Large intestine (tissue), 12 donors: ENCODE measurements at places on chromosomes 5 and 9. TPM values are rescaled to one million over a fixed set of nuclear protein-coding genes. Genes with fewer than 3 reads are reported as not detected.

- no peak for DNase-seq
- H3K27ac ChIP-seq, result no peak overlapping the region
- H3K4me3 ChIP-seq, result no peak overlapping the region
- H3K36me3 ChIP-seq, result no peaks in the 10 kb centered on the region
These were observed 134.6 kb upstream of the VLDLR start for GRCh38 chr9:2486988-2487387.

DNA sequence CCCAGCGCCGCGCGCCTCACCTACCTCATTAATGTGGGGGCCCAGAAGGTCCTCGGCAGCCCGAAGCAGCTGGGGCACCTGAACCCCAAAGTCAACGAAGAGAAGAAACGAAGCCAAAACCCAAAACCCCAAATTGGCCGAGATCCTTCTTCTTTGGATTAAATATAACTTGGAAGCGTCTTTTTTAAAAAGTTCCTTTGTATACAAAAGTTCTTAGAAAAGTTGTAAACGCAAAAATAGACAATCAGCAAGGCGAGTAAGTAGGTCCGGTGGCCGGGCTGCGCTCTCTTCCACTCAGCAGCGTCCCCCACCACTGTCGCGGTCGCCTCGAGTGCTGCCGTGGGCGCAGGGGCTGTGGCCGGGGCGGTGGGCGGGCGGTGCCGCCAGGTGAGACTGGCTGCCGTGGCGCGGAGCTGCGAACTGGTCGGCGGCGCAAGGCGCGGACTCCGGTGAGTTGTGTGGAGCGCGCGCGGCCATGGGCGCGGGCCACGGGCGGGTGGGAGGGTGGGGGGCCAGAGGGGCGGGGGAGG lies 360 bp downstream of the KLF4 start:
- H3K4me1 ChIP-seq, result peaks cover 30% of the 10 kb centered on the region
- DNase-seq, result peak; percentile 78
- peak overlapping the region; percentile 72 for H3K27ac ChIP-seq
- H3K27me3 ChIP-seq, result peaks cover 41% of the 10 kb centered on the region

The SPAAR gene
- 0.84 TPM for polyA plus RNA-seq

The C5orf58 gene
- 1.0 TPM for polyA plus RNA-seq

The NUDT12 gene
- polyA plus RNA-seq, result 26.0 TPM

The PTGDS gene
- 4.6 TPM for polyA plus RNA-seq

The CEL gene
- 268 TPM for polyA plus RNA-seq

- DNase-seq, result no peak
- no peaks in the 10 kb centered on the region for H3K36me3 ChIP-seq
- peaks cover 4% of the 10 kb centered on the region for H3K4me1 ChIP-seq
- H3K27ac ChIP-seq, result no peak overlapping the region
These were observed 45.7 kb upstream of the PPARGC1B start for GRCh38 chr5:149684371-149684770.

DNA sequence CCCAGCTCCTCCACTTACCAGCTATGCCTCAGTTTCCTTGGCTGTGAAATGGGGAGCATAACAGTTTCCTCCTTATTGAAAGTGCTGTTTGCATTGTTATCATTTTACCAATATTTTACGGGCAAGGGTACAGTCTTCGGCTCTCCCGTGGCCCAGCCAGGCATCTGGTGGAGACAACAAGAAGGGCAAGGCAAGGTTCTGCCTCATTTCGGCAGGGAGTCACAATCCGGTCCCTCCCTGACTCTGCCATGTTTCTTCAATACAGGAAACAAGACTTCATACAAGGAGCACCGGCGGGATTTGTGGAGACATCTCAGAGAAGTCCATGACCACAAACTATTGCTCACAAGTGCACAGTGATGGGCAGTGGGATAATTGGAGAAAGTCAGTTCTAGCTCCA lies 174.0 kb downstream of the FGF18 start:
- peaks cover 11% of the 10 kb centered on the region for H3K27me3 ChIP-seq
- H3K4me1 ChIP-seq, result no peaks in the 10 kb centered on the region
- no peak for DNase-seq
- H3K27ac ChIP-seq, result no peak overlapping the region

The PCYOX1L gene
- 48.7 TPM for polyA plus RNA-seq

- no peak overlapping the region for H3K4me3 ChIP-seq
- DNase-seq, result no peak
- H3K36me3 ChIP-seq, result no peaks in the 10 kb centered on the region
- no peak overlapping the region for H3K27ac ChIP-seq
- H3K27me3 ChIP-seq, result peaks cover 18% of the 10 kb centered on the region
These were observed 32.1 kb downstream of the KCTD16 start for GRCh38 chr5:144202726-144203125.

- no peak overlapping the region for H3K27ac ChIP-seq
- H3K36me3 ChIP-seq, result peaks cover 23% of the 10 kb centered on the region
- no peak for DNase-seq
- H3K27me3 ChIP-seq, result no peaks in the 10 kb centered on the region
These were observed 23.0 kb downstream of the NREP start for GRCh38 chr5:111734013-111734412.

- no peaks in the 10 kb centered on the region for H3K36me3 ChIP-seq
- peaks cover 3% of the 10 kb centered on the region for H3K27me3 ChIP-seq
- H3K4me3 ChIP-seq, result no peak overlapping the region
- no peak for DNase-seq
- no peaks in the 10 kb centered on the region for H3K4me1 ChIP-seq
- H3K27ac ChIP-seq, result no peak overlapping the region
These were observed 7.8 kb upstream of the ANP32B start for GRCh38 chr9:97975376-97975775.

- no peak overlapping the region for H3K4me3 ChIP-seq
- no peaks in the 10 kb centered on the region for H3K27me3 ChIP-seq
- no peak for DNase-seq
- H3K36me3 ChIP-seq, result no peaks in the 10 kb centered on the region
- no peak overlapping the region for H3K27ac ChIP-seq
- H3K4me1 ChIP-seq, result no peaks in the 10 kb centered on the region
These were observed 14.2 kb upstream of the LARP1 start for GRCh38 chr5:154740957-154741356.

- no peak overlapping the region for H3K27ac ChIP-seq
- no peaks in the 10 kb centered on the region for H3K4me1 ChIP-seq
- H3K36me3 ChIP-seq, result no peaks in the 10 kb centered on the region
These were observed 203.4 kb upstream of the SEMA6A start for GRCh38 chr5:116778032-116778431.

GRCh38 chr5:137142346-137142745 lies 356.8 kb downstream of the SPOCK1 start:
- H3K4me1 ChIP-seq, result peaks cover 5% of the 10 kb centered on the region
- no peak overlapping the region for H3K27ac ChIP-seq
- H3K36me3 ChIP-seq, result no peaks in the 10 kb centered on the region
- H3K4me3 ChIP-seq, result no peak overlapping the region
- DNase-seq, result no peak
- peaks cover 2% of the 10 kb centered on the region for H3K27me3 ChIP-seq

DNA sequence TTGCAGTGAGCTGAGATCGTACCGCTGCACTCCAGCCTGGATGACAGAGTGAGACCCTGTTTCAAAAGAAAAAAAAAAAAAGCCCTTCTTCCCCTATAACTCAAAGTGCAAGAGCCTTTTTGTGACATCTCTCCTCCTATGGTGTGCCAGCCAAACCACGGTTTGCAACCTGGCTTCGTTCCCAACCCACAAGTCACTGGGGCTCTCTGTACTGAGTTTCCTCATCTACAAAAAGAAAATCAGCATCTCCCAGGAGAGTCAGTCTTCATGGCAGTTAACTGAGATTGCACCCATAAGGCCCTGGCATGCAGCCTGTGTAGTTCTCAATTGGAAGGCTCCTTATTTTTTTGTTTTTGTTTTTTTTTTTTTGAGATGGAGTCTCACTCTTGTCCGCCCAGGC lies 14.8 kb downstream of the ODF2 start:
- H3K4me1 ChIP-seq, result no peaks in the 10 kb centered on the region
- no peak overlapping the region for H3K4me3 ChIP-seq
- no peaks in the 10 kb centered on the region for H3K27me3 ChIP-seq
- no peak for DNase-seq
- no peak overlapping the region for H3K27ac ChIP-seq

DNA sequence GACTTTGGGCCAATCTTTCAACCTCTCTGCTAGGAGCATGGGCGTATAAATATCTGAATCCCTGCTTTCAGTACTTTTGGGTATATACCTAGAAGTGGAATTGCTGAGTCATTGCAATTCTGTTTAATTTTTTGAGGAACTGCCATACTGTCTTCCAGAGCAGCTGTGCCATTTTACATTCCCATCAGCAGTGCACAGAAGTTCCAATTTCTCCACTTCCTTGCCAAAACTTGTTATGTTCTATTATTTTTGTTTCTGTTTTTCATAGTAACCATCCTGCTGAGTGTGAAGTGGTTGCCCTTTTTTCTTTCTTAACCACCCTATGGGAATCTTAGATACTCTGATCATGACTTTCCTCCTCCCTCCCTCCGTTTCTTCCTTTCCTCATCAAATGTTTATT lies 11.1 kb upstream of the CCIN start:
- H3K36me3 ChIP-seq, result peaks cover 2% of the 10 kb centered on the region
- H3K27me3 ChIP-seq, result no peaks in the 10 kb centered on the region
- no peak overlapping the region for H3K27ac ChIP-seq

DNA sequence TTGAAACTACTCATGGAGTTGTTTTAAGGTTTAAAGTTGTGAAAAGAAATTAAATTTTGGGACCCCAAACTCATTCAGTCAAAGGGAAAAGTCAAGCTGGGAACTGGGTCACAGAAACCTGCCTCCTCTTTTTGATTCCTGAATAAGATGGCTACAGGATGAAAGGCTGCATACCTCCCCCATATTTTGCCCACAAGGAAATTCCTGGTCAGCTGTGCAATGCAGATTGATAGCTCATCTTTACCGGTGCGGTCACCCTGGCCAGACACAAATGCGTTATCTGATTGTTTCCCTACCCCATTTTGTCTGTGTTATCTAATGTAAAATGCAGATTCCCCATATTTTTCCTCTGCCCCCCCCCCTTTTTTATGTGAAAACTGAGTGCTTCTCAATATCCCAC lies 1.3 kb downstream of the HAVCR2 start:
- no peak for DNase-seq
- no peak overlapping the region for H3K4me3 ChIP-seq
- no peak overlapping the region for H3K27ac ChIP-seq
- H3K4me1 ChIP-seq, result no peaks in the 10 kb centered on the region
- no peaks in the 10 kb centered on the region for H3K27me3 ChIP-seq
- no peaks in the 10 kb centered on the region for H3K36me3 ChIP-seq

DNA sequence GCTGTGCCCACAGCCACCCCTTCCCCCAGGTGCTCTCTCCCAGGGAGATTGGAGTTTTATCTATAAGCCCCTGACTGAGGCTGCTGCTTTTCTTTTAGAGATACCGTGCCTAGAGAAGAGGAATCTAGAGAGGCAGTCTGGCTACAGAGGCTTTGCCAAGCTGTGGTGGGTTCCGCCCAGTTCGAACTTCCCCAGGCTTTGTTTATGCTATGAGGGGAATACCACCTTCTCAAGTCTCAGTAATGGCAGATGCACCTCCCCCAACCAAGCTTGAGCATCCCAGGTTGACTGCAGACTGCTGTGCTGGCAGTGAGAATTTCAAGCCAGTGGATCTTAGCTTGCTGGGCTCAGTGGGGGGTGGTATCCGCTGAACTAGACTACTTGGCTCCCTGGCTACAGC lies 157.4 kb downstream of the CAAP1 start:
- H3K27me3 ChIP-seq, result no peaks in the 10 kb centered on the region
- DNase-seq, result no peak
- no peaks in the 10 kb centered on the region for H3K4me1 ChIP-seq
- H3K27ac ChIP-seq, result no peak overlapping the region

- peaks cover 7% of the 10 kb centered on the region for H3K4me1 ChIP-seq
- H3K27ac ChIP-seq, result no peak overlapping the region
- H3K36me3 ChIP-seq, result no peaks in the 10 kb centered on the region
- no peaks in the 10 kb centered on the region for H3K27me3 ChIP-seq
These were observed 16.8 kb upstream of the PCSK5 start for GRCh38 chr9:75873712-75874111.

The PLCXD3 gene
- polyA plus RNA-seq, result 4.9 TPM

- peak; percentile 97 for DNase-seq
- peaks cover 7% of the 10 kb centered on the region for H3K4me1 ChIP-seq
- H3K4me3 ChIP-seq, result peak within 1 kb of the TSS; percentile 80
- no peaks in the 10 kb centered on the region for H3K36me3 ChIP-seq
These were observed at the start of gene TMEM267 for GRCh38 chr5:43483298-43484105. Gene TMEM267, minus strand, starts transcription at chr5:43483865. Its CDS starts 29,896 bp downstream, at chr5:43453969.

DNA sequence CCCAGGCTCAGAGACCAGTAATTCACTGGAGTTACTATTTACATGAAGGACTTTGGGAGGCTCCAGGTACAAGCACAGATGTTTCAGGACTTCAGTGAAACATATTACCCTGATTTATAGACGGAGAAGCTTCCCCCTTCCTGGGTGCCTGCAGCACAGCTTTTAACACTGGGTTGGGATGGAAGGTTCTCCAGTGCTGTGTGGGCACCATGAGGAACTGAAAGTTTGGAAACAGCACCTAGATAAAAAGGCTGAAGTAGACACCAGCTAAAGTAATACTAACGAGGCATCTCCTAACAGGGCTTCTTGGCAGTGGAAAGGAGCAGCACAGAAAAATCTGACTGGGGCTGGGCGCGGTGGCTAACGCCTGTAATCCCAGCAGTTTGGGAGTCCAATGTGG lies 70.7 kb downstream of the GCNT1 start:
- H3K4me3 ChIP-seq, result no peak overlapping the region
- no peaks in the 10 kb centered on the region for H3K27me3 ChIP-seq
- H3K27ac ChIP-seq, result no peak overlapping the region
- no peak for DNase-seq
- H3K4me1 ChIP-seq, result no peaks in the 10 kb centered on the region

The IL7R gene
- 9.9 TPM for polyA plus RNA-seq

DNA sequence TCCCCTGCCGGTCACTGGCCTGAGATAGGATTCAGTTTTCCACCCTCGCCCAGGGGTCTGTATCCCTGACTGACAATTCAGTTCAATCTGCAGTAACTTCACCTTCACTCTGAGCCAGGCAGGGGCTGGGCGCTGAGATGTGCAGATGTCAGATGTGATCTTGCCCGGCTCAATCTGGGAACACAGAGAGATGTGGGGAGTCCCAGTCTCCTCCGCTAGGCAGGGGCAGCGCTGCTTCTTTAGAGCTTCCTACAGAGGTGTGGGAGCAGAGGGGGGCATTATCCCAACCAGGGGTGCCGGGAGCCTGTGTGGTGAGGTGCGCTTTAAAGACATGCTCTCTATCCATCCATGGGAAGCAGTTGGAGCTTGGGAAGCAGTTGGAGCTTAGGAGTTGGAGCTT lies 14.6 kb downstream of the TMOD1 start:
- no peaks in the 10 kb centered on the region for H3K36me3 ChIP-seq
- H3K27me3 ChIP-seq, result peaks cover 4% of the 10 kb centered on the region
- no peaks in the 10 kb centered on the region for H3K4me1 ChIP-seq
- DNase-seq, result no peak
- no peak overlapping the region for H3K27ac ChIP-seq

The SH3PXD2B gene
- polyA plus RNA-seq, result 11.0 TPM

- peak overlapping the region; percentile 54 for H3K27ac ChIP-seq
- no peak for DNase-seq
- H3K4me3 ChIP-seq, result peak overlapping the region; percentile 73
- H3K27me3 ChIP-seq, result no peaks in the 10 kb centered on the region
These were observed 646 bp downstream of the SWI5 start for GRCh38 chr9:128276574-128277270.

GRCh38 chr9:27457445-27457844 lies 66.6 kb upstream of the IFNK start:
- H3K27ac ChIP-seq, result peak overlapping the region; percentile 89
- no peak overlapping the region for H3K4me3 ChIP-seq
- peak; percentile 98 for DNase-seq
- peaks cover 20% of the 10 kb centered on the region for H3K36me3 ChIP-seq
- peaks cover 49% of the 10 kb centered on the region for H3K4me1 ChIP-seq
- H3K27me3 ChIP-seq, result no peaks in the 10 kb centered on the region

The MLANA gene
- polyA plus RNA-seq, result 0.54 TPM

The CCL21 gene
- 60.4 TPM for polyA plus RNA-seq

The LEAP2 gene
- 12.3 TPM for polyA plus RNA-seq

The ZNF354C gene
- 6.0 TPM for polyA plus RNA-seq
